IMR-90 (cell line): ENCODE measurements at places on chromosomes 12 and 14. TPM values are rescaled to one million over a fixed set of nuclear protein-coding genes. Genes with fewer than 3 reads are reported as not detected.

DNA sequence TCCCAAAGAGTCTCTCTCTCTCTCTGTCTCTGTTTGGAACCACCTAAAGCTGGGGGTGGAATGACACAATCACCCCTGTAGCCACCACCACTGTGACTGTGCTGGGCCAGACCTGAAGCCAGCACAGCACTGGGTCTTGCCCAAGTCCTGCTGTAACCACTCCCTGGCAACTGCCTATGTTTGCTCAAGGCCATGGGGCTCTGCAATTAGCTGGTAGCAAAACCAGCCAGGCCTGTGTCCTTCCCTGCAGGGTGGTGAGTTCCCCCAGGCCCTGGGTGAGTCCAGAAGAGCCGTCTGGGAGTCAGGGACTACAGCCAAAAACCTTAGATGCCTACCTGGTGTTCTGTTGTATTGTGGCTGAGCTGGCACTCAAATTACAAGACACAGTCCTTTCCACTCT lies 50.8 kb downstream of the DGLUCY start:
- no peak for DNase-seq

TAS2R30 gene
- polyA plus RNA-seq: 0.03 TPM in 1 of 2 replicates, not detected in the other

DNA sequence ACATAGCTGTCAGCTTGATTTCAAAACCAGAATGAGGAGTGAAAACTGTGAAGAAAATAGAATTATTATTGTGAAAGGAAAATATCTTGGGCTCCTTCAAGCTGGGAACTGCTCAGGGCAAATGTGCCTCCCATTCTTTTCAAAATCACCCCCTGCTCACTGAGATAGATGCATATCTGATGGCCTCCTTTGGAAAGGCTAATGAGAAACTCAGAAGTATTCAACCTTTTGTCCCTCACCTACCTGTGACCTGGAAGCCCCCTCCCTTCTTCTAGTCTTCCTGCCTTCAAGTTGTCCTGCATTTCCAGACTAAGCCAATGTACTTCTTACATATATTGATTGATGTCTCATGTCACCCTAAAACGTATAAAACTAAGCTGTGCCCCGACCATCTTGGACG lies 81.1 kb upstream of the C14orf132 start:
- DNase-seq: no peak

DNA sequence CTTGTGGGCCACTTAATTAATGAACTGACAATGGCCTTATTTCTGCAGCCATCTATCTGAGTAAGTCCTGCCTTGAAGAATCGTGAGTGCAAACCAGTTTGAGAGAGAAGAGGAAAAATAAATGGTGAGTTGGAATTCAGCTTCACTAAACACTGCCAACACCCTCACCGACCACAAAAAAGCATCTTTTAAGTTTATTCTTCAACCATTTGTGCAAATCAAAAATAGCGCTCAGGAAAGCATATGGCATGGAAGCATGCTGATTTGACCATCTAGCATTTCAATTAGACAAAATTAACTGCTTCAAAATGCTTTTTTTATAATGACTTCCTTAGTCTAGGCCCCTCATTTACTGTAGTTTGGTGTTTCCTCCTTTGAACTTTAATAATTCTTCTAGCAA lies 294.0 kb downstream of the PPFIA2 start:
- no peak for DNase-seq

- DNase-seq: no peak
Observed at GRCh38 chr14:38808734-38809455, 294.1 kb downstream of the SEC23A start.

FOXG1 gene
- not detected in 2 replicates for polyA plus RNA-seq

- DNase-seq: peak; percentile 99
Observed at GRCh38 chr14:55398679-55399078, 13.0 kb downstream of the ATG14 start.

DNA sequence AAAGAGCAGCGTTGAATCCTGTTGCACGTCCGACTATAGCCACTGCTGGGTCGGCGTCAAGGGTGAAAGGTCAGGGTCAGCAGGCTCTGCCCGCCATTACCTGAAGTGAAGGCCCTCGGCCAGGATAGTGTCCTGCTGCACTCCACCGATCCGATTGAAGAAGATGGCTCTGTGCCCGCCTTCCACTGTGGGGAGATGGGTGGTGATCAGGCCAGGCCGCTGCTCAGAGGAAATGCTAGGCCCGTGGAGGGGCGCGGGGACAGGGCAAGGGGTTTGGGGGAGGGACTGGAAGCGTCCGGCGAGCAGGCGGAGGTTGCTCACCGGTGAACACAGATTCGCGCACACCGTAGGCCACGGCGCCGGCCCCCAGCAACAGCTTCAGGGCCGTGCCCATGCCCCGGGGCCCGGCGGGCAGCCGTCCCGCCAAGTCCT lies 352 bp downstream of the PHB2 start:
- no peak for DNase-seq

DNA sequence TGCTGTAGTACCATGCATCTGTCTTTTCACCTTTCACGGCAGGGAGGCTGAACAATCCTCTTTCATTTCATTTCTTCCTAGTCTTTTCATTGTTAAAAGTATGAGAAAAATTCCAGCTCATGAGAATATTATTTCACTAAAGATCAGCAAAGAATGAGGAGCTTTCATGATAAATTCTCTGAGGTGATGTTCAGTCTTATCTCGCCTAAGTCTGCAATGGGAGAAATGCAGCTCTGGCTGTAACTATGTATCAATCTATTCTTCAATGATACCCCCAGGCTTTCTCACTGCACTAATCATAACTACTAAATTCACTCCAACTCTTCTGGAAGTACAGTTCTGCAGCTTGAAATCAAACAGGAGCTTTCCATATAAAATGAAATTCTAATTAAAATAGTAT lies 15.7 kb downstream of the FOXG1 start:
- DNase-seq: no peak

UNC79 gene
- under 0.01 and 0.03 TPM in 2 replicates for polyA plus RNA-seq

KRT3 gene
- polyA plus RNA-seq: not detected in 2 replicates

ACOT6 gene
- not detected in 2 replicates for polyA plus RNA-seq

AQP6 gene
- not detected in 2 replicates for polyA plus RNA-seq

- DNase-seq: no peak
Observed at GRCh38 chr14:84042992-84043391, 1487.0 kb upstream of the FLRT2 start.

CLEC4C gene
- not detected in 2 replicates for polyA plus RNA-seq

DNA sequence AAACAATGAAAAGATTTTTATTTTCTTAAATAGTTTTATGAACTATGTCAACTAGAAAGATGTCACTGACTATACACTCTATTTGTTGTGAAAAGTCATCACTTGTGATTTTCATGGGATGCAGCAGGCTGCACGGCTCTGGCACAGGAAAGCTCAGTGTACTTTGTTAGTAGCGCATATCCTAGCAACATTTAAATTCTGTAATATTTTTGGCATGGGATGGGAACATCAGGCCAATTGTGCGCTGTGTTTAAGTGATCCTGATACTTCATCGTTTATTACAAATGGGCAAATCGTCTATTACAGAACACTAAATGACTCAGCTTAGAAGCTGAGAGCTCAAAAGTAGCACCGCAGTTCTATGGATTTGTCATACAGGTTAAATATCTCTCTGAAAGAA lies 60.7 kb upstream of the SAV1 start:
- no peak for DNase-seq

GRCh38 chr12:55008944-55009585 lies 10.7 kb upstream of the NEUROD4 start:
- no peak for DNase-seq

GRCh38 chr14:23433457-23433856 lies 2.0 kb downstream of the MYH7 start:
- no peak for DNase-seq

BHLHE41 gene
- 3.8 and 5.2 TPM in 2 replicates for polyA plus RNA-seq

AQP2 gene
- polyA plus RNA-seq: not detected in 2 replicates

DNA sequence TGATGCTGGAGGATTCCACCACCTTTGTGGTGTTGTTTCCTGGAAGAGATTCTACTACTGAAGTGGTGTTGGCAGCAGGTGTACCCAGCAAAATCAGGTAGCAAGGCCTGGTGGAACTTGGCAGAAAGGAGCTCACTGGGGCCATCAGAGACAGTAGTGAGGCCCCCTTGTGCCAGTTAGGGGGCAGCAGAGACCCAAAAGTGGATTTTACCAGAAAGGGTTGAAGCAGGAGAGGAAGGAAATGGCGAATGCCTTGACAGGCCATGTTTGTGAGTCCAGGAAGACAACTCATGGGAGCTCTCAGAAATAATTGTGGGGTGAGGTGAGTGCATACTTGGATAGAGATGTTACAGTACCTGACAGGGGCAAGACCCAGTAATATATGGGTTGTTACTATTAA lies 137.7 kb upstream of the FGD4 start:
- no peak for DNase-seq

DNA sequence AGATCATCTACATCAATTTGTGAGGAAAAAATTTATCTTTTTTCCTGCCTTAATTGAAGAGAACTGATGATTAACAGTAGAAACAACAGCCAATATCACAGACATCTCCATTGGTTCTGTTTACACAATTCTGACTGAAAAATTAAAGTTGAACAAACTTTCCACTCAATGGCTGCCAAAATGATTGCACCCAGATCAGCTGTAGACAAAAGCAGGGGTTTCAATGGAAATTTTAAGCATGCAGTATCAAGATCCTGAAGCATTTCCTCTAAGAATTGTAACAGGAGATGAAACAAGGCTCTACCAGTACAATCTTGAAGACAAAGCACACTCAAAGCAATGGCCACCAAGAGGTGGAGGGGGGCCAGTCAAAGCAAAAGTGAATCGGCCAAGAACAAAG lies 231.6 kb upstream of the KRR1 start:
- DNase-seq: no peak

GRCh38 chr12:30969606-30970395 lies 43.3 kb downstream of the TSPAN11 start:
- no peak for DNase-seq

GRCh38 chr14:104392396-104393198 lies 187.0 kb upstream of the C14orf180 start:
- DNase-seq: no peak

TBC1D30 gene
- 0.24 and 0.34 TPM in 2 replicates for polyA plus RNA-seq

DNA sequence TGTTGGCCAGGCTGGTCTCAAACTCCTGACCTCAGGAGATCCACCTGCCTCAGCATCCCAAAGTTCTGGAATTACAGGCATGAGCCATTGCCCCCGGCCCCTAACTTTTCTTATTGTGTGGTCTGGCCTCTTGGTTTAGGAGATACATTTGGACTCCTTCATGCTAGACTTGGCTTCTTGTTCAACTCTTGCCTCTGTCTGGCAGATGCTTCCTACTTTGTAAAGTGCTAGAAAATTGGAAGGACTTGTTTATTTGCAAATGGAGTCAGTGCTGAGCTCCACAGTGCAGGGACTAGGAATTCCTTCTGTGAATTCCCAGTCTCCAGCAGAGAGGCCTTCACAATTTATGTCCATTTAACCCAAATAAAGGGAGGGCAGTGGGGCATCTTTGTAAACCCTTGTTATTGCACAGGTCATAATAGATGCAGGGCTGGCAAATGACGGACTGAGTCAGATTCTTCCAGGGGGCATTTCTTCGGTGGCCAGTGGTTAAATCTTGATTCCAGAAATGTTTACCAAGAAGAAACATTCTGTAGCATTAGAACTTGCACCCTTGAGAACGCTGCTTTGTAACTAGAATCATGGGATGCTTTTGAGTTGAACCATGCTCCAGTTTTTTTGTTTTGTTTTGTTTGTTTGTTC lies 73.8 kb upstream of the TBX3 start:
- DNase-seq: no peak

- no peak for DNase-seq
Observed at GRCh38 chr12:91889059-91889458, 256.6 kb downstream of the BTG1 start.

DNA sequence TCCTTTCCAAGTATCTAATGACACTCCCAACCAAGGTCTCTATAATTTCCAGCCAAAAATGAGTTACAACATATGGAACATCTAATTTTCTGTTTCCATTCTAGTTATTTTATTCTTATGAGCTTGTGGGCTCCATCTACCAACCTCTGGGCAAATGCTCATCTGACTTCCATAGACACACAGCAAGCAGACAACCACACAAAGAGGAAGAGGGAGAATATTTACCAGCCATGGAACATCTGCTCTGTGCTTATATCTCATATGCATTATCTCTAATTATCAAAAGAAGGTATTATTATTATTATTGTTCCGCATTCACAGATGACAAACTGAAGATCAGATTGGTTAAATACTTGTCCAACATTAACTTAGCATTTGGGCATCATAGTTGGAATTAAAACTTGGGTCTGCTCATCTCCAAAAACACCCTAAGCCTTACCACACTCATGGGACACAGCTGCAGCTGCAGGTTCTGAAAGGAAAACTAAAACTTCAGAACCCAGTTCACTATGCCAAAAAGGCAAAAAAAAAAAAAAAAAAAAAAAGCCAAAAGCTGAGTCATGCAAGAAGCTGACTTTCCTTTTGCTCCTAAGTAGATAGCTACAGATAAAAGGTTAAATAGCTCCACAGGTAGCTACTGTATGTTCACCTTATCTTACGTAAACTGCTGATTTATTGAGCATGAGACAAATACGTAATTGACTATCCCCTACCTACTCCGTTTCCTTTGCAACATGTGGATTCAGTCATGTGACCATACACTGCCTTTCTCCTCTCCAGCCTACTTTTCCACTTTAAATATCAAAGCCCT lies 23.6 kb upstream of the TCL1B start:
- DNase-seq: no peak

DNA sequence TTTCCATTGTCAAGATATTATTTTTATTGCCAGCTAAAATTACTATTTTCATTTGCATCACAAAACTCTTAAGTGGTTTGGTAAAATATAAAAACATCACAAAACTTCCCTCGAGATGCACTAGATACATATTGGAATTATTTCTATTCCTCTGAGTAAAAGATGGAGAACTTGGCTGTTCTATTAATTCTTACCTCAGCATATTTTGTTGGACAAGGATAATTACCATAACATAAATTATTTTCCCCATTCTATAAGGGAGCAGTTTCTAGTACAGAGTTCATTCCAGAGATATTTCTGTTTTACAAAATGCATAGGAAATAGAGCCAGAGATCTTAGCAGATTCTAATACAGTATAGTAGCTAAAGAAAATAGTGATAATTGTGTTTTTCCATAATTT lies 42.6 kb upstream of the PTHLH start:
- no peak for DNase-seq
